ENCODE measurements at places on chromosomes 2 and 18. TPM values are rescaled to one million over a fixed set of nuclear protein-coding genes. Genes with fewer than 3 reads are reported as not detected.

The ASXL3 gene
- 0.66 TPM for total RNA-seq

The ATOH8 gene
- 79.7 TPM for total RNA-seq

The CARF gene
- 16.6 TPM for total RNA-seq

The TBR1 gene
- total RNA-seq, result not detected

The IL36B gene
- not detected for total RNA-seq

The LCT gene
- not detected for total RNA-seq
